ENCODE measurements at places on chromosomes 12 and 14.

- no peak for DNase-seq
Observed at GRCh38 chr12:109881752-109882151, 1.4 kb upstream of the GLTP start.

GRCh38 chr14:70000601-70001000, 121.4 kb downstream of the SMOC1 start:
- no peak for DNase-seq

GRCh38 chr12:69840727-69841126, 15.7 kb downstream of the MYRFL start:
- DNase-seq = no peak

- DNase-seq = no peak
Observed at GRCh38 chr14:68619790-68620574, 172.9 kb downstream of the ZFP36L1 start.

DNA sequence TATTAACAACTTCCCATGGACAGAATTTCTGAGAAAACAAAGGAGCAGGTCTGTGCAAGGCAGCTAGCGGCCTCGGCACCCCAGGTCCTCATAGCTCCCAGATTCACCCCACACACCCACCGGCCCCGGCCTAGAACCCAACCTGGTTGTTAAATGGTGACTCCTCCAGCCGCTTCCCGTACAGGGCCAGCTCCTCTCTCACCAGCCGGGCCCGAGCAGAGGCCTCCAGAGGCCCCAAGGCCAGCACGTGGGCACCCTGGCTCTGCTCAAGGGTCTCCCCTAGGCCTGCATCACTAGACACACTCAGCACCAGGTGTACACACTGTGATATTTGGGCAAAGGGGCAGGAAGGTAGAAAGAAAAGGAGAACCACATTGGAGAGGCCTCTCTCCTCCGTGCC, 30.3 kb downstream of the TEP1 start:
- DNase-seq = no peak

GRCh38 chr12:131939007-131939406, 9.9 kb downstream of the PUS1 start:
- DNase-seq = no peak

- DNase-seq = no peak
Observed at GRCh38 chr12:68793975-68794652, 13.9 kb upstream of the MDM2 start.

DNA sequence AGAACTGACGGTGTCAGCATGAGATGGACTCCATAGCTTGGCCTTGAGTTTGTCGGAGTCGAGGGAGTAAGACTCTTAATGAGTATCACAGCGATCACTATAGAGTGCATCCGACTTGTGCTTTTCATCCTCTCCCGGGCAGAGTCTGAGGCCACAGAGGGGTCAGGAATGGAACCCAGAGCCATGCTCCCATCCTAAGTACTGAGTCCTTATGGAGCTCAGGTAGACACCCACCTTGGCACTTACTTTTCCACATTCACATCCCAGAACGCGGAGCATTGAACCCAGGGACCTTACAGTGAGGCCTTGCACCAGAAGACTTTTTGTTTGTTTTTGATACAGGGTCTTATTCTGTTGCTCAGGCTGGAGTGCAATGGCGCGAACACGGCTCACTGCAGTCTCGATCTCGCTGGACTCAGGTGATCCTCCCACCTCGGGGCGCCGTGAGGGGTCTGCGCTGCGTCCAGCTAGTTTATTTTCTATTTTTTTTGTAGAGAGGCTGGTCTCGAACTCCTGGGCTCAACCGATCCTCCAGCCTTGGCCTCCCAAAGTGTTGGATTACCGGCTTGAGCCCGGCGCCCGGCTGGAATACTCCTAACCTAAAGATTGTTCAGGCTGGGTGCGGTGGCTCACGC, 719 bp upstream of the SRSF9 start:
- no peak for DNase-seq

GRCh38 chr12:110640275-110641025, 26.5 kb downstream of the TCTN1 start:
- no peak for DNase-seq

DNA sequence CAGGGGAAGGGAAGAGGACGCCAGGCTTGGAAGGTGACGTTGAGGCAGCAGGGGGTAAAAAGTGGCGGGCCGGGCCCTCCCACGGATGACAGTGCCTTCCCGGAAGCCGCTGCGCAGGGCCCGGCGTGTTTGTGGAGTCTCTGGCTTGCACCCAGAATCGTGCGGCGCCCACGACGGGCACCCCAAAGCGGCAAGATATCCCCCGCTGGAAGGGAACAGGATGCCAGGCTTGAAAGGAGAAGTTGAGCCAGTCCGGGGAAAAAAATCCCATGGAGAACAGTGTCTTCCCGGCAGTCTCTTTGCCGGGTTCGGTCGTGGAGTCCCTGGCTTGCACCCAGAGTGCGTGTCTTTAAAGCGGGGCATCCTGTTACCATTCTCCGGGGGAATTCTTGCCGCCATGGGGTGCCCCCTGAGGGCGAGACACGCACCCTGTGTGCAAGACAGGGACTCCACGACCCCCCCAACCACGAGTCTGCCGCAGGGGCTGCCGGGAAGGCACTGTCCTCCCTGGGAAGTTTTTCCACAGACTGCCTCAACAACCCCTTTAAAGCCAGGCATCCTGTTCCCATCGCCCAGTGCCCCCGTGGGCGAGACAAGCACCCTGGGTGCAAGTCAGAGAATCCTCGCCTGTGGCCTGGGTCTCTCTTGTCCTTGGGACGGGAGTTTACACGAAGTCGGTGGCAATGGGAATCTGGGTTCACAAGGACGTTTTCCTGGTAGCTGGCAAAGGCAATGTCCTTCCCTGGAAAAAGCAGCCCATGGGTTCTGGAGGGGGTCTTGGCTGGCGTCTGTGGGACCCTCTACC, 156.1 kb upstream of the ALG10B start:
- DNase-seq = no peak

DNA sequence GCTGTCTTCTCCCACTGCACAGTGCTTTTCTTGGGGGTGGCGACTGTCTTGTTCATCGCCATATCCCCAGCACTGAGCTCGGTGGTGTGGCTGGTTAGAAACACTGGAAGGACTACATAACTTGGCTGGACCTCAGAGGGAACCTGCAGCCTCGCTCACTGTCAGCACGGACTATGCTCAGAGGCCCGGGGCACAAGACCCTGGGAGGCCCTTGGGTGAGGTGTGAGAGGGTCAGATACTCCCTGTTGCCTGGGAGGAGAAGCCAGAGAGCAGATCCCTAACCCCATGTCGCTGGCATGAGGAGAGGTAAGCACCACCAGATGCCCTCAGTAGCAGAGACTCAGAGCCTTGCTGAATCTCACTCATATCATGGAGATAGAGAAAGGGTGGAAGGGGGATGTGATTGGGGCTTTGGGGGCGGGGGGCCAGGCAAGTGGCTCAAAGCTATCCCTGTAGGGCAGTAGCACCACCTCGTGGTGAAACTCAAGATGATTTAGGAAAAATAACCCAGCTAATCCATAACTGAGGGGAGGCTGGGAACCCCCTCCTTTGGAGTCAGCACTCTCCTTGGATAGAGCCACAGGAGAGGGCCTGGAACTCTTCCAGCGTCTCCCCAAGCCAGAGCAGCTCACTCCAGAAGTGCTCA, 18.7 kb upstream of the HDAC7 start:
- no peak for DNase-seq

- no peak for DNase-seq
Observed at GRCh38 chr12:9198012-9198411, 10.2 kb downstream of the PZP start.

GRCh38 chr12:66392266-66392915, 90.1 kb downstream of the HELB start:
- DNase-seq = no peak

DNA sequence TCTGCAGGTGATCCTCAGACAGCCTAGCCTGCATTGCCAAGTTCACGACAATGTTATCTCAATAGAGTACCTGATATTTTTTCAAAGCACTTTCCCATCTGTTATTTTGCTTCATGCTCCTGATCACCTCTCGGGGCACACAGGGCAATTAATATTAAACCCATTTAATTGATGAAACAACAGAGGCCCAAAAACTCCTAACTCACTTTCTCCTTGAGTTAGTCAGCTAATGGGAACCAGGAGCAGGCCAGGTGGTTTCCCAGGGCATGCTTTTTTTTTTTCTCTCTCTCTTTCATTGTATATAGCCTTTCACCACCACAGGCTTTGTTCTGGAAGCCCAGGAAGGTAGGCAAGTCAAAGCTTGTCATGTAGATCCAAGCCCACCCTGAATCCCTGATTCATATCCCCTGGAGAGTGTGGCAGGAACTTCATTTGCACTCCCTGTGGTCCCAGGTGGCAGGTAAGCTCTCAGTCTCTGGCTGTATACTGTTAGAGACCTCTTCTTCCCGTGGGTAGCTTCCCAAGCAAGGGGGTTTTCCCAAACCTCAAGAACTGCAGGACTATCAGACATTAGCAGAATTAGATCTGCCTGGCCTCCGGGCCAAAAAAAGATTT, 41.6 kb upstream of the MAP1LC3B2 start:
- no peak for DNase-seq

GRCh38 chr12:50564948-50565297, 60.1 kb downstream of the DIP2B start:
- no peak for DNase-seq

DNA sequence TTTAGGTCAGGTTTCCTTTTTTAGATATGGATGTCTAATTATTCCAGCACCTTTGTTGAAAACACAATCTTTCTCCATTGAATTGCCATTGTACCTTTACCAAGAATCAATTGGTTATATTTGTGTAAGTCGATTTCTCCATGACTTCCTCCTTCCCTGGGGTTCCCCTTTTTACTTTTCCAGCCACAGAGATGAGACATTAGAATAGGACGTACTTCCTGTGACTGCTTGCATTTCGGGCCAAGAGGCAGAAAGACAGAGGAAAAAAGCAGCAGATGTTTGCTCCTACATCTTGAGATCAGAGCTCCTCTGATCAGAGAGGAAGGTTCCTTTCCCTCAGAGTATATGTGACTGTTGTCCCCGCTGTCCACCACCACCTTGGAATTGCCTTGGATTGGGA, 453.7 kb upstream of the RGS6 start:
- DNase-seq = no peak

GRCh38 chr14:105325303-105325702, 10.8 kb downstream of the PACS2 start:
- no peak for DNase-seq

DNA sequence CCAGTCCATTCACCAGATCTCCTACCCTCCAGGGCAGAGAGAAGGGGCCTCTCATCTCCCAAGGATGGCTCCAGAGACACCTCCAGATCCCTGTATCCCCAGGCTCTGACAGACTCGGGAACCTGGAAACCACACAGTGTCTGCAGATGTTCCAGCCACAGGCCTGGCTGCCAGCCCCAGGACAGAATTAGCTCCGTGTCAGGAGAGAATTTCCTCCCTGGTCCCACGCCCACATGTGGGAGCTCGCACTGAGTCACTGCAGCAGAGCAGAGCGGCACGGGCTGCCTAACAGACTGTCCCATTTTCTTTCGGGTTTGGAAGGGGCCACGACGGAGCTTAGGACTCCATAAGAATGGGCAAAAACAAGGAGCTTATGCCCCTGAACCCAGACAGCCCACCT, 33.6 kb downstream of the CMKLR1 start:
- no peak for DNase-seq

All from activated CD4-positive, CD25-positive, alpha-beta regulatory T cell treated with anti-CD3 and anti-CD28 coated beads, Interleukin-2, amount 50 U/mL, for 72 hours (primary cell).